ENCODE measurements at places on chromosomes 7 and 10. TPM values are rescaled to one million over a fixed set of nuclear protein-coding genes. Genes with fewer than 3 reads are reported as not detected.

HTR7 gene
- 0.39 TPM for total RNA-seq

LRMDA gene
- total RNA-seq, result 3.9 TPM

BRAT1 gene
- 25.9 TPM for total RNA-seq

TMEM273 gene
- not detected for total RNA-seq

TRIM73 gene
- total RNA-seq, result 2.4 TPM
